ENCODE measurements at places on chromosomes 5 and 9. TPM values are rescaled to one million over a fixed set of nuclear protein-coding genes. Genes with fewer than 3 reads are reported as not detected.
A peak's percentile ranks its signal among the peaks of the same experiment; 100 is the strongest.

- DNase-seq: no peak
These were observed 621 bp downstream of the PCDHA13 start for GRCh38 chr5:140882591-140882899.

DNA sequence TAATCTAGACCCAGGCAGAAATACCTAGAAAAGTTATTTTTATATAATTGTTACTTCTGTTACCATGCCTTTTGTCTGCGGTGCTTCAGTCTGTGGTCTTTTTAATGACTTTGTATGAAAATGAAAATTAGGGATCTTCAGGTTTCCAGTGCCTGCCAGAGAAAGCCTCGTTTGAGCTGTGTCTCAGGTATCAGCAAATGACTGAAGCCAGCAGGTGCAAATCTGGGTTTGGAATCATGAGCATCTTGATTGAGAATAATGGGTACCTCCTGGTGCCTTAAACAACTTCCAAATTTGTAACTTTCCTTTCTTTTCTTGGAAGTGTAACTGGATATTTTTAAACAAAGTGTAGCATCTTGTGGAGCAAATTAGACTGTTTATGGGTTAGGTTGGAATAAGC, 4.3 kb downstream of the ZBTB34 start:
- no peak for DNase-seq

- DNase-seq: peak; percentile 6
These were observed 36.2 kb downstream of the C5 start for GRCh38 chr9:121013911-121014310.

The SPATA31D4 gene
- not detected for polyA plus RNA-seq

The NRG2 gene
- 4.6 TPM for polyA plus RNA-seq

The PCDHB13 gene
- 0.86 TPM for polyA plus RNA-seq

The LEAP2 gene
- polyA plus RNA-seq: 6.9 TPM

Data from kidney (tissue), 22 donors.